ENCODE measurements at places on chromosomes 16 and 17.
A peak's percentile ranks its signal among the peaks of the same experiment; 100 is the strongest.

DNA sequence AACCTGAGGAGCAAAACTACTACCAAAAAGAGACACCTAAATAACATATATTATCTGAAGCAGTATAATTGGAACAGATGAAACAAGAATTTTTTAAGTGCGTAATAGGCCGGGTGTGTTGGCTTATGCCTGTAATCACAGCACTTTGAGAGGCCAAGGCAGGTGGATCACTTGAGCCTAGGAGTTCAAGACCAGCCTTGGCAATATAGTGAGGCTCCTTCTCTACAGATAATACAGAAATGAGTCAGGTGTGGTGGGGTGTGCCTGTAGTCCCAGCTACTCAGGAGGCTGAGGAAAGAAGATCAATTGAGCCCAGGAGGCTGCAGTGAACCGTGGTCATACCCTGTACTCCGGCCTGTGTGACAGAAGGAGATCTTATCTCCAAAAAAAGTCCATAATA, 294.2 kb upstream of the AXIN2 start:
- no peak for DNase-seq

DNA sequence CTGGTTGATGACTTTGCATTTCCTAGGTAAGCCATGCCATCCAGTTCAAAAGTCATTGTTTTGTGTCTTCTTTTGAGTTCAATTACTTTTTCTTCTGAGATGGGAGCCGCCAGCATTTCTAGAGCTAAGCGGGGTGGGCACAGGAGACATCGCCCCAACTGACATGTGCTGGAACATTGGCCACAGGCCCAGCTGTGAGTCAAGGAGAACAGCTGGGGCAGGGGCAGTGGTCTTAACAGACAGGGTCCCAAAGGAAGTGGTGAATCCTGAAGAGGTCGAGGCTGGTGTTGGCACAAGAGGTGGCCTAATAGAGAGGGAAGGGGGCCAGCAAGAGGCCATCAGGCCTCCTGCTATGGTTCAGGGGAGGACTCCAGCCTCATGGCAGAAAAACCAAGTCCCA, 17.1 kb downstream of the RAB11FIP4 start:
- no peak for DNase-seq

DNA sequence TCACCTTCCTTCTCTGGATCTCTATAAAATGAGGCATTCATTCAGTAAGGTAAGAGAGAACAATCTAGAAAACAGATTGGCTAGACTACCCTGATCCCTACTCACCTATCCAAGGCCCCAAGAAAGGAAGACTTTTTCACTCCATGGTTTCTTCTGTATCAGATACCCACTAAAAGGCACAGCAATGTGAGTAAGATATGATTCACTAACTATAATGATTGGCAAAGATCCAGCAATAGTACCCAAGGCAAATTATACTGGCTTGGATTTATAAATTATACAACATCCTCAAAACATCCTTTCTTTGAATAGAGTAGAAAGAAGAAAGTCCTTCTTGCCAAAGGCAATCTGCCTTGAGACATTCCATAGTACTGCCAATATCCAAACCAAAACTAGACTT, 1432.0 kb upstream of the GOT2 start:
- no peak for DNase-seq

GRCh38 chr17:67415291-67415690, 38.2 kb downstream of the PITPNC1 start:
- no peak for DNase-seq

- no peak for DNase-seq
Observed at GRCh38 chr17:7515911-7516610, 31.9 kb downstream of the POLR2A start.

GRCh38 chr17:40107522-40108174, 7.3 kb upstream of the NR1D1 start:
- DNase-seq = peak; percentile 38

DNA sequence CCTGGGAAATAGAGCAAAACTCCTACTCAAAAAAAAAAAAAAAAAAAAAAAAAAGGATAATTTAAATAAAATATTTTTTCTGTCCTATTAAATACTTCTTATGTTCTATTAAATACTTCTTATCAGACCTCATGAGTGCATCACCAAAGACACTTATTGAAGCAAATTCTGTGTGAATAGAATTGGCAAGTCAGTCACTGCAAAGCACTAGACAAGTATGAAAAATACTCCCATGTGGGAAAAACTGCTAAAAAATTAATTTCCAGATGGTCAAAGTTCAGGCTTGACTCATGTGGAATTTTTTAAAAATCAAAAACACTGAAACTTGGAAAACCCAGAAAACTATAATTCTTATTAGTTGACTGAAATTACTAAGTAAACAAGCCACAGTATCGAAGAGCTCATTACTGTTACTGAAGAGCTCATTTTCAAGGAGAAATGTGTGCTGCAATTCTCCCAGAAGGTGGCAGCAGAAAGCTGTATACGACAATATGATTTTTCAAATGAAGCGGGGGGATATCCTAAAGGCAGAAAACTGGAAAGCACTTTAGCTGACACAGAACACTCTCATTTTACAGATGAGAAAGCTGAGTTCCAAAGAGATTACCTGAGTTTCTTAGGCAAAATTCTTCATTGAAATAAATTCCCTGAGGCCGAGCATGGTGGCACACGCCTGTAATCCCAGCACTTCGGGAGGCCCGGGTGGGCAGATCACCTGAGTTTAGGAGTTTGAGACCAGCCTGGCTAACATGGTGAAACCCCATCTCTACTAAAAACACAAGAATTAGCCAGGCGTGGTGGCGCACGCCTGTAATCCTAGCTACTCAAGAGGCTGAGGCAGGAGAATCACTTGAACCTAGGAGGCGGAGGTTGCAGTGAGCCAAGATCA, 15.9 kb upstream of the FBXO47 start:
- DNase-seq = peak; percentile 73

- no peak for DNase-seq
Observed at GRCh38 chr17:57881143-57881542, 31.3 kb upstream of the MRPS23 start.

All from bone marrow (tissue), 2 donors.